Activated CD8-positive, alpha-beta memory T cell treated with anti-CD3 and anti-CD28 coated beads for 48 hours (primary cell): ENCODE measurements at places on chromosomes 12 and 14.

DNA sequence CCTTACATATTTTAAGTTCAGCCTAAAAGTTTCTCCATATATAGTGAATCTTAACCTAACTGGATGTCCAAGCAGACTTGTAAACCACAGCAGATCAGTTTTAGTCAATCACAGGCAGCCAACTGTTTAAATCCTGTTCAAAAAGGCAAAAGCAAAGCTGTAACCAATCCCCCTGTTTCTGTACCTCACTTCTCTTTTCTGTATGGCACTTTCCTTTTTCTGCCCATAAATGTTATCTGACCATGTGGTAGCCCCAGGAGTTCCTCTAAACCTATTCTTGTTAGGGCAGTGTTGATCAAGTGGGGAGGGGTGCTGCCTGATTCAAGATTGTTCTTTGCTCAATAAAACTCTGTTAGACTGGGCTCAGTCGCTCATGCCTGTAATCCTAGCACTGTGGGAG lies 8.5 kb upstream of the DACT1 start:
- no peak for DNase-seq

GRCh38 chr12:56633468-56634241 lies 3.5 kb upstream of the BAZ2A start:
- no peak for DNase-seq

- no peak for DNase-seq
Measured at GRCh38 chr14:83992857-83993256, 1537.1 kb upstream of the FLRT2 start.

DNA sequence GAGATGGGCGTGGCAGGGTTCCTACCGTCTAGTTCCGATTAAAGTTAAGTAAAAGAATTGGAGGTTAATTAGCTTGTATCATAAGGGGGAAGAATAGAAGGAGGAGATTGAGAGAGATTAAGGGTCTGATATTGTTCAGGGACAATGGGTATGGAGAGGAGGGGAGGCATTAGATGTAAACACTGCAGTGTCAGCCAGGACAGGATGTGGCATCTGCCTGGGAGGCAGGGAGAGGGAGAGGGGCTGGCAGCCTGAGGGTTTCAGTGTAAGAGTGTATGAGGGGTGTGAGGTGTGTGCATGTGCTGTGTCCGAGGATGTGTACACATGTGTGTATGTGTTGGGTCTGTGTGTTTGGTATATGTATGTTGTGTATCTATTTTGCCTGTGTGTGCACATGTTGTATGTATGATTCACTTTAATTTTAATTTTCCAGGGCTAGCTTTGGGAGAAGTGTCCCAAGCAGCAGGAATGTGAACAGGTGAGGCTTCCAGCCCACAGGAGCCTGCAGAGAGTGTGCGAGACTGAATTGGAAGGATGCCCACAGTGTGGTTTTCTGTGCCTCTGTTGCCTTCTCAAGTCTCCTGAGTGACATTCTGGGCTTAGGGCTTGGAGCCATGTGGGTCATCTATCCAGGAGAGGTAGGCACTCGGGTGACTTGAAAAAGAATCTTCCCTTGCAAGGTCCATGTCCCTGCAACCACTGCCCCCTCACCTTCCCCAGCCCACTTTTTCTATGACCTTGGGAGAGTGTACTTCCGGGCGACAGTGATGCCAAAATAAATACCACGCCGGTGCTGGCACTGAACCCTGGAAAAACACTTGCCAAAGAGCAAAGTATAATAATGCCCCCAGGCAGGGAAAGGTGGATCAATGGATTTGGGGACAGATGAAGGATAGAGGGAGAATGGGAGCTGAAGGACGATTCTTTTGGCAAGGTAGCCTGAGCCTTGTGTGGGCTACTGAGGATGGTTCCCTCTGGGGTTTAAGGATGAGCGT lies 36.8 kb upstream of the DCD start:
- DNase-seq, result no peak

- DNase-seq, result no peak
Measured at GRCh38 chr14:33566082-33566481, 384.8 kb downstream of the EGLN3 start.

GRCh38 chr12:104505095-104505818 lies 48.5 kb downstream of the CHST11 start:
- no peak for DNase-seq

GRCh38 chr14:38098074-38098836 lies 109.4 kb upstream of the SSTR1 start:
- DNase-seq, result no peak

DNA sequence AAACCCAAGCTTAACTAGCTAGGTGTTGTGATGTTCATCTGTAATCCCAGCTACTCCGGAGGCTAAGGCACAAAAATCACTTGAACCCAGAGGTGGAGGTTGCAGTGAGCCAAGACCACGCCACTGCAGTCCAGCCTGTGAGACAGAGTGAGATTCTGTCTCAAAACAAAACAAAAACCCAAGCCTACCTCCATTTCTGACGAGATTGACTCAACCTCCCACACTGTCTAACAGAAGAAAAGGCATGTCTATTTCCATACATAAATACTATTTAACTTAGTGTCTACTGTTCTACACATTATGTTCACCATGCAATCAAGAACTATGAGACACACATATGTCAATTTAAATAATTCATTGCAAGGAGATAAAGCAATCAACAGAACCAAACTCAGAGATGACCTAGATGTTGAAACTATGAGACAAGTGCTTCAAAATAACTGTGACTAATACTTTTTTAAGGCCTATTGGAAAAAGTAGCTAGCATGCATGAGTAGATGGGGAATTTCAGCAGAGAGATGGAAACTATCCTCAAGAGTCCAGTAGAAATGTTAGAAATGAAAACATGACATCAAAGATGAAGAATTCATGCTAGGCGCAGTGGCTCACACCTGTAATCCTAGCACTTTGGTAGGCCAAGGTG lies 75.9 kb upstream of the DHRS4 start:
- no peak for DNase-seq

DNA sequence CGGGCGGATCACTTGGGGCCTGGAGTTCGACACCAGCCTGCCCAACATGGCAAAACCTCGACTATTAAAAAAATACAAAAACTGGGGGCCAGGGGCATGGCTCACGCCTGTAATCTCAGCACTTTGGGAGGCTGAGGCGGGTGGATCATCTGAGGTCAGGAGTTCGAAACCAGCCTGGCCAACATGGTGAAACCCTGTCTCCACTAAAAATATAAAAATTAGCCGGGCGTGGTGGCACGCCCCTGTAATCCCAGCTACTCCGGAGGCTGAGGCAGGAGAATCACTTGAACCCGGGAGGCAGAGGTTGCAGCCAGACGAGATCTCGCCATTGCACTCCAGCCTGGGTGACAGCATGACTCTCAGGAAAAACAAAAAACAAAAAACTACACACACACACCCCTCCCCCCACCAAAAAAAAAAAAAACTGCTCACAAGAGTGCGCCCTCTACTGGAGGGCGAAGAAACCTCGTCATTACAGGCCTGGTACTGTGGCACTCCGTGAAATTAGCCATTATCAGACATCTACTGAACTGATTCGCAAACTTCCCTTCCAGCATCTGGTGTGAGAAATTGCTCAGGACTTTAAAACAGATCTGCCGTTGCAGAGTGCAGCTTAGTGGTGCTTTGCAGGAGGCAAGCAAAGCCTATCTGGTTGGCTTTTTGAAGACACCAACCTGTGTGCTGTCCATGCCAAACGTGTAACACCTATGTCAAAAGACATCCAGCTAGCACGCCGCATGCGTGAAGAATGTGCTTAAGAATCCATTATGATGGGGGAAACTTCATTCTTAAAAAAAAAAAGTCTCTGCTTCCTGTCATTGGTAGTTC lies 7.7 kb downstream of the PPP1R3E start:
- DNase-seq, result peak; percentile 27

DNA sequence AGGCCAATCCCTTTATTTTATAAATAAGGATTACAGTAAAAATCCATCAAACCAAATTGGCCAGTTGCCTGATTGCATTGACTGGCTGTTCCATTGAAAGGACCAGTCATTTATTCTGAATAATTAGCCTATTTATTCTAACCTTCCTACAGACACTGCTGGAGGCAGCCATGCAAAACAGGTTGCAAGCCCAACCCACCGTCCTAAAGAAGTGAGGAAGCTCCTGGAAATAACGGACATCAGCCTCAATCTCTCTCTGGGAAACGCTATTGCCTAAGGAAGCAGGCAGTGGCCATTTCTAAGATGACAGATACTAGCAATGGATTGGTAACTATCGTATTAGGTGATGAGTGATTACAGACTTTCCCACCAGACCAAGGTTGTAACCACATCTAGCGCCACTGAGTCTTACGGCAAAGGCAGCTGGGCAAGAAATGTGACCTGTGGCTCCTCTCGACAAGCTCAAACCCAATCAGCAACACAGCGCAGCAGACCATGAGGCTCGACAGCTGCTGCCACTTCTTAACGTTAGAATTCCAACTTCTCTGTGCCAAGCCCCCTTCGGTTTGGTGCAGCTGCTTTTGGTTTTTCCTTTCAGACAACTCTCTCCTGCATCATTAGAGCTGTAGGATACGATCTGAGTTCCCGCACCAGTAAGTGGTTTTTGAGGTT lies 134.2 kb downstream of the KCNK10 start:
- DNase-seq, result no peak

DNA sequence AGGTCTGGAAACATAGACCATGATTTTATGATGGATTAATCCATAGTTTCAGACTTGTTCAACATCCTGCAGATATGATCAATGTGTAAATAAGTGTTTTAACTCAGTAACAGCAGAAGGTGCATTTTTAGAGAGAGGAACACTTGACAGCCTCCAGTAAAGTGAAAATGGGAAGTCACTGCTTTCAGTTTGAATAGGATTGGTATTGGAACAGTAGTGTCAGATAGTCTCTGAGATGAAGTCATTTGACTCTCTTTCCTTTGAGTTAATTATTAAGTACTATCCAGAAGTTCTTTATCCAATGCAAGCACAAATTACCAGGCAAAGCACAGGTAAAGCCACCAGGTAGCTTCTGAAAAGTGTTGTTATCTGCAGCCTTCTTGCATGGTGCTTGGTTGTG lies 14.5 kb upstream of the NAV3 start:
- DNase-seq, result no peak

DNA sequence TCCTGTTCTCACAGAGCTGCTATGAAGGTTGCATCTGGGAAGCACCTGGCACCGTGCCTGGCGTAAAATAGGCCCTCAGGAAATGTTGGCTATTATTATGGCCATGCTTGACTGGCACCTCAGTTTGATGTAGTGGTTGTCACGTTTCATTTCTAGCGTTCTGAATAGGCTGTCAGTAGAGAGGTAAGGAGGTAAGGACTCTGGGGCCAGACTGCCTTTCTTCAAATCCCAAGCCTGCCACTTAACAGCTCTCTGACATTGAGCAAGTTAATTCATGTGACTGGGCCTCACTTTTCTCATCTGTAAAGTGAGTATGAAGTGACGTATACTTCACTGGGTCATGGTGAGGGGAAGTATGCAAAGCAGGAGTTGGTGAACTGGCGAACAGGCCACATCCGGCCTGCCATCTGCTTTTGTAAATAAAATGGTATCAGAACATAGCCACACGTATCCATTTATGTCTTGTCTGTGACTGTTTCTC lies 196.2 kb downstream of the CACNA1C start:
- no peak for DNase-seq

GRCh38 chr14:100711493-100711892 lies 15.2 kb upstream of the DLK1 start:
- DNase-seq, result no peak

DNA sequence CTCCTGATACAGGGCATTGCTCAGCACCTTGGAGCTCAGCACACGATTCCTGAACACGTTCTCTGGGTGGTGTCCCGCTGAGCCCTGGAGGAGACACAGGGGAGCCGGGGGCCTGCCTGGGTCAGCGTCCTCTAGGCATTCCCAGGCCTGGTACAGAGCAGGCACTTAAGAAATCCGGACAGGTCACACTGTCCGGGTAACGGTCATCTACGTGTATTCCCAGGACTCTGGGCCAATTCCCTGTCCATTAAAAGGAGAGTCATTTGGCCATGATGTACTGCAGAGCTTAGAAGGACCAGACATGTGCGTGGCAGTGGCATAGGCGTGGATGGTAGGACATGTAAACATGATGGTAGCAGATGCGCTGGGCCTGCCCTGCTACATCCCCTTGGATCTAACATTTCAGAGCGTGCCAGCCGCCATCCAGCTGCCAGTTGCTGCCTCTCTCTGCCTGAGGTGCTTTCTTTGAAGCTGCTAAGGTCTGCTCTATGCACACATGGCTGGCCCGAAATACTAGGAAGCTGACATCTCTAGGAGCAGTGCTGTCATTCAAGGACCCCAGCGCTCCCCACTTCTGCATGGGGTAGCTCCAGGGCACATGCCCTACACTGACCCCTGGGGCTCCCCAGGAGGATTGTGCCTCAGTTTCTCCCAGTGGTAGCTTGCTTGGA lies 273.1 kb upstream of the RTL1 start:
- no peak for DNase-seq

GRCh38 chr14:73091044-73091443 lies 32.7 kb downstream of the RBM25 start:
- no peak for DNase-seq

GRCh38 chr14:73879027-73879426 lies 7.6 kb upstream of the ZNF410 start:
- DNase-seq, result no peak

- no peak for DNase-seq
Measured at GRCh38 chr14:27067961-27068360, 470.1 kb upstream of the NOVA1 start.

GRCh38 chr12:20369305-20370013 lies 1.1 kb downstream of the PDE3A start:
- DNase-seq, result no peak

GRCh38 chr12:5391653-5392052 lies 40.3 kb upstream of the NTF3 start:
- DNase-seq, result no peak

- no peak for DNase-seq
Measured at GRCh38 chr14:96352708-96353107, 10.4 kb downstream of the ATG2B start.

- no peak for DNase-seq
Measured at GRCh38 chr14:91273885-91274273, 29.4 kb upstream of the GPR68 start.

GRCh38 chr12:81610955-81611889 lies 147.9 kb downstream of the PPFIA2 start:
- DNase-seq, result no peak

- DNase-seq, result no peak
Measured at GRCh38 chr14:75350505-75351060, 72.0 kb downstream of the FOS start.

DNA sequence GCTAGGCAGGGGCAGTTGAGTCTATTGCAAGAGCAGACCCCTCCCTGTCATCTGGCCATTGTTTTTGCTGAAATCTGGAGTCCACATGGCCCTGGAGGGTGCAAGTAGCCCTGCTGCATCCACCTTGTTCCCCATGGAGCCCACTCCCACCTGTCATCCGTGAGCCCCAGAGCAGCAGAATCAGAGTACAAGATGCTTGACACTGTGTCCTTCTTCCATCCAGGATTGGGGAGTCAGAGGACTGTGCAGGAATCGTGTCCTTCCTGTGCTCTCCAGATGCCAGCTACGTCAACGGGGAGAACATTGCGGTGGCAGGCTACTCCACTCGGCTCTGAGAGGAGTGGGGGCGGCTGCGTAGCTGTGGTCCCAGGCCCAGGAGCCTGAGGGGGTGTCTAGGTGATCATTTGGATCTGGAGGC lies 8.8 kb downstream of the DHRS2 start:
- no peak for DNase-seq
